ENCODE measurements at places on chromosomes 13 and 19. TPM values are rescaled to one million over a fixed set of nuclear protein-coding genes. Genes with fewer than 3 reads are reported as not detected.

Gene ZNF723
- total RNA-seq: not detected

Gene TPTE2
- total RNA-seq: not detected

Gene NLRP9
- not detected for total RNA-seq

Gene CAMSAP3
- total RNA-seq: 4.0 TPM

Gene FGF22
- 0.64 TPM for total RNA-seq

Gene TEAD2
- 17.7 TPM for total RNA-seq

Gene FFAR1
- not detected for total RNA-seq

Gene POU4F1
- total RNA-seq: 1.0 TPM

Gene CEACAM8
- not detected for total RNA-seq

Gene SPPL2B
- total RNA-seq: 12.8 TPM

Gene NLRP4
- not detected for total RNA-seq
